ENCODE measurements at places on chromosomes 16 and 17.
A peak's percentile ranks its signal among the peaks of the same experiment; 100 is the strongest.

DNA sequence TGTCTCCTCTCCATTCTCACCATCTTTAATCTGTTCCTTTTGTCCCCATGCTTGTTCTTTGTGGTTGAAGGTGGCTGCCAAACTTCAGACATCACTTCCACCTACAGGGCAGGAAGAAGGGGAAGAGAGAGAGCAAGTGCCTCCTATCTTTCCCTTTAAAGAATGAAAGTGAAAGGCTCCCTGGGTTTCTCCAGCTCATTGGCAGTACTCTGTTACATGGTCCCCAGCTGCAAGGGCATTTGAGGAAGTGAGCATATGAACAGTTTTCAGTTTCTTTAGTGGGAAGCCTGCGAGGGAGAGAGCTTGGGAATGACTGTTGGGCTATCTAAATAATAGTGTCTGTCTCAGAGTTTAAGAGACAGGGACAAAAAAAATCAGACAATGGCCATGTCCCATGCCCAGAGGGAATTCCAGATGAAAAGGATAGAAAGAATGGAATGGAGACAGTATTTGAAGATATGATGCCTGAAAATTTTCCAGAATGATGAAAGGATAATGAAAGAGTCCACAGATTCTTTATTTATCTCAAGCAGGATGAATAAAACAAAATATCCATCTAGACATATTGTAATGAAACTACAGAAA is 159.9 kb downstream of the LGALS9B start:
- DNase-seq: no peak

DNA sequence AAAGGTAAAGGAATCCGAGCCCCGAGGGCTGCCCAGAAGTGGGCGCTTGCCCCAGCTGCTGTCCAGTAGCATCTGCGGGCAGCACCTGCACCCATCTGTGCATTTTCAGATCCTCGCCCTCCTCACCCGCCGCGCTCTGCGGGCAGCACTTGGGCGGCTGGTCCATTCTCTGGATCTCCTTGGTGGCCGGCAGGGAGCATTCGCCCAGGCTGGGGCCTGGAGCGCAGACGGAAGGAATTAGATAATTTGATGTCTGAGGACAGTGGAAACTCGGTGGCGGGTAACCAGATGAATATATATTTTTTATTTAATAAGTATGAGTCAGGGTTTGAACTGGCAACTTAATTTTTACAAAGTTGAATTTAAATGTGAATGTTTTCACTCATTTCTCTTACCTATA is 88.5 kb downstream of the NPIPB11 start:
- DNase-seq: no peak

DNA sequence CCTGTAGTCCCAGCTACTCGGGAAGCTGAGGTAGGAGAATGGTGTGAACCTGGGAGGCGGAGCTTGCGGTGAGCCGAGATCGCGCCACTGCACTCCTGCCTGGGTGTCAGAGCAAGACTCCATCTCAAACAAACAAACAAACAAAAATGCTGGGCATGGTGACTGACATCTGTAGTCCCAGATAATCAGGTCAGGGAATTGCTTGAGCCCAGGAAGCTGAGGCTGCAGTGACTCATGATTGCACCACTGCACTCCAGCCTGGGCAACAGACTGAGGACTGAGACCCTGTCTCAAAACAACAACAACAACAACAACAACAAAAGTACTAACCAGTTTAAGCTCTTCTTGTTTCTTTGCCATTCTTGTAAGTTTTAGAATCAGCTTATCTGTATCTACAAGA is 383.0 kb upstream of the PMFBP1 start:
- DNase-seq: no peak

GRCh38 chr16:65546353-65546791 is 424.5 kb upstream of the CDH11 start:
- no peak for DNase-seq

GRCh38 chr17:8147805-8148404 is 4.3 kb downstream of the PER1 start:
- no peak for DNase-seq

- DNase-seq: peak; percentile 56
These were observed 55.9 kb downstream of the MYO18A start for GRCh38 chr17:29124135-29124924.

DNA sequence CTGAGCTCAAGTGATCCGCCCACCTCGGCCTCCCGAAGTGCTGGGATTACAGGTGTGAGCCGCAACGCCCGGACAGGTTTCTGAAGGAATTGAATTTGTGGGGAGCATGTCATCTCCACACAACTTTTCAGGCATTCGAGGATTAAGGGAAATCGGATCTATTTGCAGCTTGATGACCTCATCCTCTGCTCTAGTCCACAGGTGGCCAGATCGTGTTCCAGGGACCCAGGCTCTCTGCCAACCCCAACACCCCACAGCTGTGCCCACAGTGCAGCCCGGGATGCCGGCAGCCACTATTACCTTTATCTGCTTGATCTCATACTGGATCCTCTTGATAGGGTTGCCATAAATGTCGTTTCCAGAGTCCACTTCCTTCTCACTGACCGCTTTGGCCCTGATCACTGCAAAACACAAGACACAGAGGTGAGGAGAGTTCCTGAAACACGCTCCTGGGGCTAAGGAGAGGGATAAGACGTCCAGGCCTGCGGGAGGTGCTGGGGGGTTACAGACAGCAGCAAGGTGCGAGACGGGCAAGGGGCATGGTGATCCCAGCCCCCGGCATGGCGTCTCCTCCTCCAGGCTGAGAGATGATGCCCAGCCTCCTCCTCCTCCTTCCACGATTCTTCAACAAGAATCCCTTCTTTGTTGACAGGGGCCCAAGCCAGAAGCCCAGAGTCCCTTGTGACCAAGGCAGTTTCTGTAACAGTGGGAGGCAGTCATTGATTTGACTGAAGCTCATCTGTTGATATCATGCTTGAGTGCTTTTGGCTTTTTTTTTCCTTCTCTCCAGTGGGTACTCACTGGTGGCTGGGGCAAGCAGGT is 29.3 kb downstream of the CEP295NL start:
- DNase-seq: peak; percentile 80

DNA sequence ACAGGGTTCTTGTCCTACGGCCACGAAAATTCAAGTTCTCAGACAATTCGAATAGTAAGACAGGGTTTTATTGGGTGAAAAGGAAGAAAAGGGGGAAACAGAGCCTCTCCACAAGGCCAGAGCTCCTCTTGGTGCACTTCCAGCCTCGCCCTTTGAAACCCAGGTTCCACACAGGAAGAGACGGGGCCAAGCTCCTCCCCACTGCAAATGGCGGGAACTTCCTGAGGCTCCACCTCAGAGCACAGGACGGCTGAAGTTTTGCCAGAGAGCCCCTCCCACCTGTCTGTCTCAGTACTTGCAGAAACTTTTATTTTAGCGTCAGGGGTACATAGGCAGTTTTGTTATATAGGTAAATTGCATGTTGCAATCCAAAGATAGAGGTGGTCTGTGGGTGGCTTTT is 165.7 kb upstream of the CDH8 start:
- no peak for DNase-seq

GRCh38 chr16:86364653-86365380 is 145.5 kb upstream of the FOXF1 start:
- no peak for DNase-seq

- DNase-seq: no peak
These were observed 173.4 kb upstream of the CIBAR2 start for GRCh38 chr16:85285681-85286065.

GRCh38 chr16:10969615-10970014 is 25.3 kb downstream of the CLEC16A start:
- DNase-seq: no peak

GRCh38 chr17:65918916-65919315 is 273.0 kb downstream of the CEP112 start:
- no peak for DNase-seq

DNA sequence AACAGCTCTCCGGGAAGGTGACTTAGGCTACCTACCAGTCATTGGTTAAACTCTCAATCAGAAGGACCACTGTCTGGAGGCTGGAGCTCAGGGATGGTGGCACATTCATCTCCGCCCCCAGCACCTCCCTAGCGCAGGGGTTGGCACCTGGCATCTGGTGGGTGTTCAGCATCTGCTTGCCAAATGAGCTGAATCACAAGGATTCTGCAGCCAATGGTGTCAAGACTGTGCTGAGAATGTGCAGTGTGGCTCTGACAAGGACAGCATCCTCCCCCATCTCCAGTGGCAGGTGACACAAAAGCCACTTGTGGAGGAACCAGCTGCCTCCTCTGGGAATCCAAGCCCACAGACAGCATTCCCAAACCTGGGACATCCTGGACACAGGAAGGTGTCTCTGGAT is 35.2 kb downstream of the PLXDC1 start:
- no peak for DNase-seq

GRCh38 chr17:20235747-20236146 is 226.6 kb downstream of the SPECC1 start:
- no peak for DNase-seq

DNA sequence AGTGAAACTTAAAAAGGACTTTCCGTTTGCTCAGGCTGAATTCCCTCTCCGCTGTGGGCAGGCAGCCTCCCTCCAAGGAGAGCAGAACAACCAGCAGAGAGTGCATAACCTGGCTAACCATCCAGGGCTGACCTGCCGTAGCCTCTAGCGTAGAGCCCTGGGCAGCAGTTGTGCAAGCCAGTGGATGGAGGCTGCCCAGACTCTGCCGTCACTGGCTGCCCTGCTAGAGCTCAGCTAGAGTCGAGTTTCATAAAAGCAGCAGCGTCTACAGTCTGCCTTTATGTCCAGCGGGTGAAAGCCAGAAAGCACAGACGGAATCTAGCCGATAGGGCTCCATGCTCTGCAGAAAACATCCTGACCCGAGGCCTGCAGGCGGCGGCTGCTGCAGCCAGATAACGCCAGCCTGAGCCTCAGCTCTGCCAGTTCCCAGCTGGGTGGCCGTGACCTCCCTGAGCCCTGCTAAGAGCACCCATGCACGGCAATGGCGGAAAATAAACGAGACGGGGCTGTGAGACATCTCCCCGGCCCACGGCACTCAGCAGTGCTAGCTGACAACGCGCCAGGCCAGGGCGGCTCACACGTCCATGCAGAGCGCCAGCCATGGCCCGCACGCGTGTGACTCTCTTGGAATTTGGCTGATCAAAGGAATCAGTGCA is 231.3 kb downstream of the ENGASE start:
- no peak for DNase-seq

DNA sequence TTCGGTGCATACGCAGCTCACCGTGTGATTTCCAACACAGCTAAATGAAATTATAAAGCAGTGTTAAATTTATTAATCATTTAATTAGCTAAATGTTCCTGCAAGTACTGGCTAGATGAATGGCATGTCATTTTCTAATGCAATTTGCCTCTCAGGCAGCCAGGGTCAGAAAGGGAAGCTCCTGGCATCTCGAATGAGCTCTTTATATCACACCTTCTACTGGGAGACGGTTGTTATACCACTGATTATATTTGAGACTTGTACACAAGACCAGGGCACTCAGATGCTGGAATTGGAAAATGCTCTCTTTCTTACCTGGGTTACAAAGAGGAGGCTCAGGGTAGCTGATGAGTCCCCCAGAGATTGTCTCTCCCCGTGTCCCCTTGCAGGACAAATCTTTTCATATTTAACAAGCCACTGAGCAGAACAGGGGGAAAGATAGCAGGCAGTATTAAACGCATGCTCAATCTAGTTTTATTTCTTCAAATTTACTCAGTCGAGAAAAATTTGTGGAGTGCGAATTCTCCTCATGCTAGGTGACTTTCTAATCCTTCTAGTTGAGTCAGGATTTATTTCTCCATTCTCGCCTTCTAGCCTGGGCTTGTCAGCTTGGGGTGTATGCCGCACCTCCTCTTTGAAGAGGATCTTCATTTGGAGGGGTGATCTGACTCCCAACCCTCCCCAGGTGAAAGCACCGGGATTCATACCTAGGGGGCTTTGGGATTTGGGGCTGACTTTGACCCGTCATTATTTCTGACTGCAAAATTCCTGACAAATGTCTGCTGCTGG is 441.1 kb downstream of the MAF start:
- DNase-seq: no peak

- DNase-seq: no peak
These were observed 84.5 kb downstream of the SEC14L1 start for GRCh38 chr17:77225265-77225664.

DNA sequence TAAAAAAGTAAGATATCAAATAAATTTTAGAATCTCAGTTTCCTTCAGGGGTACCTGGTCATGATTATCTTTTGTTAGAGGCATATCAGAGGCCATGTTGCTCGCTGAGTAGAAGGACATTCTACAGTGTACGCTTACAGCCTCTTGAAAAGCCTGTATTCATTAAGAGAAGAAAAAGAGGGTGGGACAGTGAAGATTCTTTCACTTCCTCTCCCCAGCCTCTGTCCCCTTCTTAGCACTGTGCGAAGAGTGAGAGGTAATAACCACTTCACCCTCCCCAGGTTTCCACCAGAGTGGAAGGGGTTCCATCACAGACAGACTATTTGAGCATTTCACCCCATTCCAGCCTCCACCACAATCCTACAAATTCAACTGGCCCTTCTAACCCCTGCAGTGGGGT is 4.8 kb upstream of the LPO start:
- DNase-seq: no peak

GRCh38 chr17:52148969-52149351 is 9.6 kb downstream of the CA10 start:
- no peak for DNase-seq

DNA sequence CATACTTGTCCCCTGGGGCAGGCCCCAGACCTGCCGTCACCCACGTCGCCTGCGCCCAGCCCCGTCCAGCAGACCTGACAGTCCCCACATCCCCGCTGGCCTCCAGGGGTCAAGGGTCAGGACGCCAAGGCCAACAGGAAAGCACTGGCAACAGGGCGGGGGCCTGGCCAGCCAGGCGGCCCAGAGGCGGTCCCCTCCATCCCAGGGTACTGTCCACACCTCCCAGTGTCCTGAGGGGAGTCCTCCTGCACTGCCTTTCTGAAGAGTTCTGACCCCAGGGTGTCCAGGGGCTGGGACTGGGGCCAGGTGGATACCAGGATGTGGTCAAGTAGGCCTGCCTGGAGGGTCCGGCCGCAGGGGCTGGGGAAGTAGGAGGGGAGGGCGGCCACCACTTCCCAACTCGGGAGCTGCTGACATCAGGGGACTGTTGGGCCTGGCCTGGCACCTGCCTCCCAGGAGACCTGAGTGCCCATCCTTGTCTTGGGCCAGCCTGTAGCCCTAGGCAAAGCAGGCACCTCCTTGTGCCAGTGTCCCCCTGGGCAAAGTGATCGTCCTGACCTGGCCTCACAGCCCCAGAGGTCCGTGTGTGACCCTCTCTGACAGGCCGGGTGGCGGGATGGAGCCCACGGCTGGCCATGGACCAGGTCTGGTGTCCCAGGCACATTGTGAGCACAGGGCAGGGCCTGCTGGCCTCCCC is 6.7 kb upstream of the AXIN1 start:
- DNase-seq: no peak

GRCh38 chr16:56370875-56371659 is 54.3 kb downstream of the AMFR start:
- DNase-seq: peak; percentile 24

All from COLO829 (cell line).